Left renal pelvis (tissue), 4 donors: ENCODE measurements at places on chromosomes 12 and 14. TPM values are rescaled to one million over a fixed set of nuclear protein-coding genes. Genes with fewer than 3 reads are reported as not detected.

DNA sequence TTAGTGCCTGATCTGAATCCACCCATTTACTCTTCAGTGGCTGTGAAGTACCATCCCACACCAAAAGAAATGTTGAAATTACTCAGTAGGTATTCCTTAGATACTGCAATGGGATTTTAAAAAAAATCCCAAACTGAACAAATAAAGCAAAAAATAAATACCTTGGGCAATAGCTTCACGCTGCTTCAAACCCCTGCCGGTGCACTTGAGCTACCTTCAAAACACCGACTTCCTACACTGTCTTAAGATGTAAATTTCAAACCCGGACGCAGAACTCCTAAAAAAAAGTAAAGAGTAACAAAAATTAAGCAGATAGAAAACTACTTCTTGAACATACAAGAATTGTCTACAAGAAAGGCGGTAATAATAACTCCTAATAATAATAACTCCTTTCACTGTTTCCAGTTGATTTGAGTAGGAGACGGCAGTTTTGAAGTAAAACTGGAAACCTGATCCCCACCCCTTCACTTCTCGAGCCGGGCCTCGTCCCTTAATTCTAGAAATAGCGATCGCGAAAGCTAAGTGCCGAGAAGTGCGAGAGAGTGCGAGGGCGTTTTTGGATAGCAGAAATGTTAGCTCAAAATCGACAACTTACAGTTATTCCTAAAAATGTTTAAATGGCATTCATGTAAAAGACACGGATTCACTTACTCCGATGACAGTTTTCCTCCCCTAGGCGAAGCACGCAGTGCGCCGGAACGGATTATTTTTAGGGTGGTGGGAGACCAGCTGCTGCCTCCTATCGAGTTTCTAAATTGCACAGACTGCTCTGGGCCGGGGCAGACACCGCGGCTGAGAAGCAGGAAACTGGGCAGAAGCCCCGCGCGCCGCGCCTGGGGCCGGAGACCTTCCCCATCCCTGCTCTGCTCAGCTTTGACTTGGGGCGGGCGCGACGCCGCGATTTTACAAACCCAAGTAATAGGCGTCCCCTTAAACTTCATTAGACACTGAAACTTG lies at the start of gene ABCC9:
Gene ABCC9 (minus strand): TSS at position 878 of the 957 bp plus-strand sequence. CDS start 4,752 bp downstream, outside the sequence.
- peak; percentile 58 for DNase-seq

- no peak for DNase-seq
Observed at GRCh38 chr12:39586816-39587215, 32.8 kb downstream of the ABCD2 start.

GRCh38 chr14:35045798-35046047 lies 349 bp upstream of the FAM177A1 start:
- no peak for DNase-seq

GRCh38 chr12:10113075-10113474 lies 14.3 kb upstream of the CLEC1A start:
- no peak for DNase-seq

TCL1B gene
- polyA plus RNA-seq = 1.0 TPM

GRCh38 chr14:54366736-54367735 lies 29.8 kb upstream of the CDKN3 start:
- DNase-seq = no peak

GUCY2C gene
- 0.29 TPM for polyA plus RNA-seq

DNA sequence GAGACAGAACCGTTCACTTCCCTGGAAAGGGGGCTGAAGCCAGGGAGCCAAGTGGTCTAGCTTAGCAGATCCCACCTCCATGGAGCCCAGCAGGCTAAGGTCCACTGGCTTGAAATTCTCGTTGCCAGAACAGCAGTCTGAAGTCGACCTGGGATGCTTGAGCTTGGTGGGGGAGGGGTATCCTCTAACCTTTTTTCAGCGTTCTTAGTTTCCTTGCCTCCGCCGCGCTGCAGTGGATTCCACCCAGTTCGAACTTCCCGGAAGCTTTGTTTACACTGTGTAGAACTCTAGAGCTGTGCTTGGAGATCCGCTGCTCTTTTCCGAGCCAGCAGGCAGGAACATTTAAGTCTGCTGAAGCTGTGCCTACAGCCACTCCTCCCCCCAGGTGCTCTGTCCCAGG lies 45.2 kb upstream of the FKBP4 start:
- DNase-seq = no peak
